ENCODE measurements at places on chromosomes 5 and 9. TPM values are rescaled to one million over a fixed set of nuclear protein-coding genes. Genes with fewer than 3 reads are reported as not detected.
A peak's percentile ranks its signal among the peaks of the same experiment; 100 is the strongest.

- peak; percentile 34 for DNase-seq
These were observed 42.3 kb upstream of the MOCS2 start for GRCh38 chr5:53151713-53152458.

DNA sequence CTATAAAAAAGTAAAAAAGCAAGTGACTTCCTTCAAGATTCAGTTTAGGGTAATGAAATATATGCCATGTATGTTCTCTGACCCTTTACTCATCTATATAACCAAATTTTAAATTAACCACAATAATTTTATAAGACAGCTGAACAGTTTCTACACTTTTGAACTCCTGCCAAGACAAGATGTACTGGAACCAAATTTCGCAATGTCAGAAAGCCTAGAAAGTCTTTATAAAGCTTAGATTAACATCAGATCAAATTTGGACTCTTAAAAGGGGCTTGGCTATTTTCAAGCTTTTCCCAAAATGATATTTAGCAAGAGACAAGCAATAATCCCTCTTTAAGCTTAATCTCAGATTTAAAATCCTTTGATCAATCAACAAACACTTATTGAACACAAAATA, 362.6 kb downstream of the PTPRD start:
- DNase-seq = no peak

DNA sequence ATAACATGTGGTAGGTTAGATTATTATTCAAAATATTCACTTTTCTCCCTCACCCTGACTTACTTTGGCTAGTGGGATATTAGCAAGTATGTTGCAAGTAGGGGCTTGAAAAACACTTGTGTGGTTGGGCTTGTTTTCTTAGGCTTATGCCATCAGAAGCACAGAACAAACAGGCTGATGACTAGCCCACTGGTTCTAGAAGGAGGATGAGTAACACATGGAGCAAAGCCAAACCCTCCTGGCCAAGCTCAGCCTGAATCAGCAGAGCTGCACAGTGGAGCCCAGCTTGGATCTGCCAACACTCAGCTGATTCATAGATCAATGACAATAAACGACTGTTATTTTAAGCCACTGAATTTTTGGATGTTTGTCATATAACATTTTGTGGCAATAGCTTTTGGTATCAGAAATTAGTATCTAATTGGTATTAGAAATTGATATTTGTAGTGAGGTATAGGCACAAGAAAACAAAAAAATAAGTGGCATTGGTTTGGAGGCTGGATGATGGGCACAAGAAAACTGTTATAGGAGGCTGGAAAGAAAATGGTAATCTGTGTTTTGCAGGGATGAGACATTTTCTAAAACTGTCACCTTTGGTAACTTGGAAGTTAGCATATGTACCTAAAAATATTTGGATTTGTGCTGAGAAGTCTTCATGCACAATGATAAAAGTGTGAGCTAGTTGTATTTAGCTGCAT, 46.1 kb upstream of the ZBED3 start:
- peak; percentile 32 for DNase-seq

GRCh38 chr9:78994471-78994870, 577.3 kb upstream of the TLE4 start:
- no peak for DNase-seq

- DNase-seq = no peak
These were observed 399.1 kb upstream of the NMUR2 start for GRCh38 chr5:152804179-152804578.

DNA sequence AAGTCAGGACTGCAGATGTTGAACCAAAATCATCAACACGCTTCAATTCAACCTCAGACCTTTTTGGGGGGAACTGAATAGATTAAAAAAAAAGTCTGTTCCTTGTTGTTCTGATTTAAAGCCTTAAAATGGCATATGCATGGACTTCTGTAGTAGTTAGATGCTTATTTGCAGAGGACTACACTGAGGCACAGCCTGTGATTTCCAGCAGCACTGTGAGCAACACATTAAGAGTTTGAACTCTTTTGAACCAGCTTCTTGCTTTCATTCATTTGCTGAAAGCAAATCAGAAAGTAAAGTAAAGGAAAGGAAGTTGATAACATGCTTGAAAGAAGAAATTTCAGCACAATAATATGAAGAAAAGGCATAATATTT, 60.7 kb upstream of the DMAC1 start:
- DNase-seq = no peak

DNA sequence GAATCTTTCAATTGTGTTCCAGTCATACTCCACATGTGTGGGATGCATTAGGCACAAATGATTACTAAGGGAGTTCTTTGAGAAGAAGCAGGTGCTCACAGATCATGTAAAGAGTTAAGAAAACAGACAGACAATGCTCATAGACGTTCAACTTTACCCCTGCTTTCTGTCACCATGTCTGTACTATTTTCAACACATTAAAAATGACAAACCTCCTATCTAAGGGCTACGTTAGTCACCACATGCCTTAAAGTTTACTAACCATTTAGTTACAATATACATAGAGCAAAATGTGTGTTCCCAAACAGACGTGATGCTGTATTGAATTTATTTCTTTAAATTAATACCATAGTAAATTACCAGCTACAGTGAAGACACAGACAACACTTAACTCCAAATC, 435.9 kb downstream of the HCN1 start:
- DNase-seq = no peak

- DNase-seq = peak; percentile 27
These were observed 11.1 kb downstream of the NIPSNAP3B start for GRCh38 chr9:104774831-104775573.

DNA sequence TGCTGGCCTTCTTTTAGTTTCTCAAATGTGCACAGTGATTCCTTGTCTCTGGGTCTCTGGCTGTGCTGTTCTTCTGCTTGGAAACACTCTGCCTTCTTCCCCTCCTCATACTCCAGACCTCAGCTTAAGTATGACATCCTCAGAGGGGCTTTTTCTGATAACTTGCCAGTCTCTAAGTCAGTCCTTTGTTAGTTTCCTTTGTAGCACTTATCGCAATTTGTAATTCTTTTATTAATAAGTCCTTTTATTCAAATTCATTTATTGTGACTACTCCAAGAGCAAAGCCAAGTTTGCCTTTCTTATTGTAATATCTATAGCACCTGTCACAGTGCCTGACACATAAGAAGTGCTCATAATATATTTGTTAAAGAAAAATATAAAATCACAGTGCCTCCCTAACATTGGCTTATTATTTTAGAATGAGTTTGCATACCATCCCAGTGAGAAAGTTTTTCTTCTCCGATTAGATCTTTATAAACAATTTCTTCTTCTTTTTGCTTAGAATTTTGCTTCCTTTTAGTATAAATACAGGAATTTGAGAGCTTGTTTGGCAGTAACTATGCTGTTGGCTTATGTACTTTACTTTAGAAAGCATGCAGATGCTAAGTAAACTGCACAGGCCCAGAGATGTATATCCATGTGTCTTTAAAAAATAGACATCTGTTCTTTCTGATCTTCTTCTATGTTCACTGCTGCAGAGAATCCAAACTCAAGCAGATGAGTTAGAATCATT, 198.0 kb downstream of the GAS1 start:
- no peak for DNase-seq

DNA sequence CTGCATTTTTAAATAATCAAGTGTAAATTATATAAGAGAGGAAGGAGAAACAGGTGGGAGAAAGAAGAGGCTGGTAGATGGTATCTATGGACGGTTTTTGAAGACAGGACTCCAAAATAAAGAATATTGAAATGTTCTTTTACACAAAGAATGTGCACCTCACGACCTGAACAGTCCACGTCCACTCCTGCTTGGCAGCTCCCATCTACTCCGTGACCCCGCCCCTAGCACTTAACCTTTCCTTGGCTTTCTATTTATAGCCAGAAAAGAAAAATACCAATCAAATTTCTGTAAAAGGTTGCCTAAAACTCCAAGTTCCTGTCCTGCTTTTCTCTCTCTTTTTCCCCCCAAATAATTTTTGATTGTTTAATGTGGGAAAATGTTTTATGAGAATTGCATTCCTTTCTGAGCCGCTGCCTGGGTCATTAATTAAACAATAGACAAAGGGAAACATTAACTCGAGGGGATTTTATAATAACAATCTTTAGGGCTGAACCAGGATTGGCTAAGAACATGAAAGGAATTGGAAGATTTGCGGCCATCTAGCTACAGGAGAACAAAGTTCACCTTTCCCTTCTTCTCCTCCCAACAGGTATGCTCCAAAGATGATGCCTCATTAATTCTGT, 173.6 kb upstream of the MAP3K1 start:
- no peak for DNase-seq

The GABBR2 gene
- 0.08 TPM for polyA plus RNA-seq

The PFDN1 gene
- polyA plus RNA-seq = 77.8 TPM

The INSL4 gene
- polyA plus RNA-seq = not detected

The TICAM2 gene
- polyA plus RNA-seq = 3.5 TPM

The PCDHA11 gene
- 0.19 TPM for polyA plus RNA-seq

Measured in stomach (tissue), 19 donors.